NCI-H187 treated with DMSO at 0.1 percent for 48 hours (cell line): ENCODE measurements at places on chromosomes 4 and X.
A peak's percentile ranks its signal among the peaks of the same experiment; 100 is the strongest.

GRCh38 chrX:311156-312129 is 7.2 kb downstream of the GTPBP6 start:
- DNase-seq, result no peak

- no peak for DNase-seq
These were observed 59.6 kb upstream of the GPR174 start for GRCh38 chrX:79084923-79085322.

DNA sequence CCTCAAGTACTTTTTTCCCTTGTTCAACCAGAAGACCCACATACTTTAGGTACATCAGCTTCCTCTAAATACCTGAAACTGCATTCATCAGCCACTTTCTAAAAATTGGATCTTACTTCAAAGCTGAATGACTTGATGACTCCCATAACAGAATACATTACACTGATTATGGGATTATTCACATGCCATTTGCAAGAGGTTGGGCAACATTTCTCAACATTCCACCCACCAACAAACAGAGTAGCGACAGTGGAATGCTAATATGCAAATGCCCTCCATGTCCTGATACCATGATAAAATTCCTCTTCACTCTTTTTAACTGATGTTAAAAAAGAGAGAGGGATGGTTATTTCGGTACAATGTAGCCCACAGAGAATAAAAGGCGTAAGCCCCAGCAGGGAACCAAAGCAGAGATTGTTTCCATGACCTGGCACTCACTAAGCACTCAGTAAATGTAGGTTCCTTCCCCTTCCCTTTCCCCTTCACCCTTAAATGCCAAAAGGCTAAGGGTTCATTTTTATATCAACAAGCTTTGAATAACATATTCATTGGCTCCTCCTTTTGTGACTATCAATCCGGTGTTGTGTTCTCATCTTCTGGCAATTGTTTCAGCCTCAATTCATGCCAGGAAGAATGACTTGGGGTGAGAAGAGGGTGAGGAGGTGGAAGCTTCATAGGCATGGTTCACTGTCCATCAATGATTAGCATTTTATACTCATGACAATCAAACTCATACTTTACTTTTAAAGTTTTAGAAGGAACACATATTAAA is 317.2 kb downstream of the DHX15 start:
- no peak for DNase-seq

- DNase-seq, result peak; percentile 76
These were observed 915.5 kb upstream of the EPHA5 start for GRCh38 chr4:66585767-66586166.

DNA sequence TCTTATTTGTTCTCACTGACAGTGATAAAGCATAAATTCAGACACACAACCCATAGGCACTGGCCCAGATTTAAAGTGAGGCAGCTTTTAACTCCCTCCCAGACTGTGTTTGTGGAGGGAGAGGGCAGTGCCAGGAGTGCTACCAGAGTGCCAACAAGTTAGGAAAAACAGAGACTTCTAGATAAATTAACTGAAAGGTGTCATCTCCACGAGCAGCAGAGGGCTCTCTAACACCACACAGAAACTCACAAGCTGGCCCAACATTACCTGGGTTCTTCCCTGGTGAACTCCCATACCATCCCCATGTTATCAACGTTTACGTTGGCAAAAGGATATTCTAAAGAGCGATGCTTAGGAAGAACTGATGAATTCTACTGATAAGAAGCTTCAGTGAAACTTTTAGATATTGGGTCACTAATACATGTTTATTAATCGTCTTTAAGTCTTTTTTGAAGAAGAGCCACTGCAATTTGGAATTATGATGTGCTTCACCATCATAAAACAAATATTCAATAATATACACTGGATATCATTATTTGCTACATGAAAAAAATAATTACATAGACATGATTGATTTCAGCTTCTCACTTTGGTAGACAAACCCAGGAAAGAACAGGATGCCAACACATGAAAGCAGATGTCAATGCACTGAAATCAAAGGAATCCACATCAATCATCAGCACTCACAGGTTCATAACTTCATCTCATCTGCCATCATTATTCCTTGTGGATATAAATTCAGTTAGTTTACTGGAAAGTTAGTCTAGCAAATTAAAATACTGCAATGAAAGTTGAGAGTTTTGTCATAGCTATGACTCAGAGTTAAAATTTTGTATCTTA is 121.2 kb upstream of the NAP1L5 start:
- DNase-seq, result peak; percentile 54

DNA sequence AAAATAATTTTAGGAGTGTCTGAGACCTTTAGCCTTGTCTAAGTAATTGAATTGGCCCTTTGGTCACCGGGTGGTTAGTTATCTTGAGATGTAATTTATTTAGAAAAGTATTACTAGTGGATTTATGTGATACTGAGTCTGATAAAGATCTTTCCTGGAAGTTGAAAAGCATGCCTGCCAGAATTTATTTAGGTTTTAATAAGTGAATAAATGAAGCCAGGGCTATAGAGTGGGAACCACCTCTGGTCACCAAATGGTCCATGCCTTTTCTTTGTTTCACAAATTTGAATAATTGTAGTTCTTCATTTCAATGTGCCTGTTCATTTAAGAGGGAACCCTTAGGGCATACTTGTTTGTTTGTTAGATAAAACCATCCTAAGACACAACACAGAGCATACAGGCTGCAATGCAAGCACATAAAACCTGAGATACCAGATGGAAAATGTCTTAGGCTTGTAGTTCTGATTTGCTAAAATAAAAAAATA is 627.8 kb downstream of the ADGRL3 start:
- no peak for DNase-seq

- DNase-seq, result no peak
These were observed 76.5 kb downstream of the MED28 start for GRCh38 chr4:17690898-17691297.

DNA sequence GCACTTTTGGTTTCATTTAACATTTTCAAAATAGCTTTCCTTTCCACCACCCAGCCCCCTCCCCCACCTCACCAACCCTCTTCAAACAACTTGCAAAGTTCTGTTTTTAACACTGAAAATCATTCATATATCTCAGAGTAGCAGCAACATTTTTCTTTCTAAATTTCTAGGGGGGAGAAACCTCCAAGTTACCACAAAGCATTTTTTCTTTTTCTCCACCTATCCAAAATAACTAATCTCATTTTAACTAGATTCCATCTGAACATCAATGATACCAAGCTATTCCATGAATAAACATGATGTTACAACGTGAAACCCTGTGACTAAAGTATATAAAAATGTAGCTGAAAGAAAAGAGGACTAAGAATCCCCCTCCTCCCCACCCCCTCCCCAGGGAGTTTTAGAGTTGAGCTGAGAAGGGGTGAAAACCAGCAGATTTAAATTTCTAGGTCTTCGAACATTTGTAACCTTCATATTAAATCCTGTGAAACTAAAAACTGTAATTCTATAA is 5.2 kb downstream of the LDB2 start:
- no peak for DNase-seq

DNA sequence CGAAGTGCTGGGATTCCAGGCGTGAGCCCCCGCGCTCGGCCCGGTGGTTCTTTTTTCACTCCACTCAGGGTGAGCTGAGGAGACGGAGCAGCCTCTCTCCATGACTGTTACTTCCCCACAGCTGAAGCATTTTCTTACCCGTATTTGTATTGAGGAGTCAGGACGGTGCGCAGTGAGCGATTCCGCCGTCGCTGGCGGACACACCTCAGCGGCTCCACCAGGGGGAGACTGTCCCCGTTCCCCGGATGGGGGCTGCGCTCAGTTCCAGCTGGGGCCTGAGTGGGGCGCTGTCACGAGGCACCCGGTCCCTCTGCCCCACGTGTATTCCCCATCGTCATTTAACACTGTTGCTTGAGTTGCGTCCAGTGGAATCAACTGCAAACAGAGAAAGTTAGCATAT is 844.0 kb upstream of the FRG1 start:
- no peak for DNase-seq

DNA sequence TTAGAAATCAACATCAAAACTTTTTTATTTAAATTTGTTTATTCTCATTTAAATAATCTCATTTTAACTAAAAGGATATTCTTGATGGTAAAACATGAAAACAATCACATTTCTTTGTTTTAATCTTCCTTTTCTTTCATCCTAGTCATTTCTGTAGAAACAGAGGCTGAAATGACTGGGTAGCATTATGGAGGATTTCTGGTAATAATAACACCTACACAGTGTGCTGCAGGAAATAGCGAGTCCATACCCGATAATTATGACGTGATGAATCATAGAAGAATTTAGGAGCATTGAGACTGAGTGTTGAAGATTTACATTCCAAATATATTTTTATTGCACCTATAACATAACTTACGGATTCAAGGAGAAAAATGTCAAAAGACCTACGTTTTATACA is 31.4 kb upstream of the BBS12 start:
- no peak for DNase-seq

GRCh38 chrX:124373348-124373747 is 27.0 kb downstream of the SH2D1A start:
- no peak for DNase-seq

GRCh38 chrX:150577174-150577573 is 8.8 kb downstream of the MTM1 start:
- no peak for DNase-seq

DNA sequence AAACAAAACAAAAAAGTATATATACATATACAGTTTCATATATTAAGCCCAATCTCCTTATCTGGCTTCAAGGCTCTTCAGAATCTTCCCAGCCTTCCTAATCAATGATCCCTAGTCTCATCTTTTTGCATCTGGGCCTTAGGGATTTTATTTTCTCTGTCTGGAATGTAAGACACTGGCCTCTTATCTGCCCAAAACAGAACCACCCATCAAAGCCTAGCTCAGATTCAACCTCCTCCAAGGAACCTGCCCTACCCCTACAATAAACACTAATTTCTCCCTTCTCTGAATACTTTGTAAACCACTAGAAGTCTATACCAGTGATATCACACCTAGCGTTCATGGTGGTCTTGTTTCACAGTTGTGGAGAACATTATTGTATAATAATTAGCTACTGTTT is 23.2 kb upstream of the GAB1 start:
- DNase-seq, result no peak

GRCh38 chrX:18146954-18147353 is 73.7 kb downstream of the BEND2 start:
- no peak for DNase-seq

DNA sequence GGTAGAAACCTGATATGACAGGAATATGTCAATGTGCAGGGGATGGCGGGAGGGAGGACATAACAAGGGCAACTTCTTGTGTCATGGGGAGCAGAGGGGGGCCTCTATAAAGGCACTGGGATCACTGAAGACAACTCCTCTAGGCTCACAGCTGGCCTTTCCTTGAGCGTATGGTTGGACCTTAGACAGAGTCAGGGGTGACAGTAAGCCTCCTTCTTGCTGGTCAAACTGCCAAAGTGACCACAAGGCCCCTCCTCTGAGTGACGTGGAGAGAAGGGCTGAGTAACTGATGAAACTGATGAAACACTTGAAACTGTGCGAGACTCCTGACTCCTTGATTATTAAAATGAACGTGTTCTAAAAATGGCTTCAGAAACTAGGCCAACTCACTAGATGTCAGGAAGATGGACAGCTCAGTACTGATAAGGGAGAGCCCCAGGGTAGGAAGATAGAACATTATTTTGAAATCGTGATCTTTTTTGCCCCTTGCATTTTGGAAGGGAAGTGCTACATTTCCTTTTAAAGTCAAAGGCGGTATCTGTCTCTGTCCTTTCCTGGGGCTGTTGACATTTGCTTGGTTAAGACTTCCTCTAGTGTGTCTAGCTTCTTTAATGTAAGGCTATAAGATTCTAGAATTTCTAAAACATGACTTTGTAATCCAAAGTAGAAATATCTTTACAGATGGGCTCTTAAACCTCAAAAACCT is 1.6 kb downstream of the RAB33A start:
- DNase-seq, result no peak

DNA sequence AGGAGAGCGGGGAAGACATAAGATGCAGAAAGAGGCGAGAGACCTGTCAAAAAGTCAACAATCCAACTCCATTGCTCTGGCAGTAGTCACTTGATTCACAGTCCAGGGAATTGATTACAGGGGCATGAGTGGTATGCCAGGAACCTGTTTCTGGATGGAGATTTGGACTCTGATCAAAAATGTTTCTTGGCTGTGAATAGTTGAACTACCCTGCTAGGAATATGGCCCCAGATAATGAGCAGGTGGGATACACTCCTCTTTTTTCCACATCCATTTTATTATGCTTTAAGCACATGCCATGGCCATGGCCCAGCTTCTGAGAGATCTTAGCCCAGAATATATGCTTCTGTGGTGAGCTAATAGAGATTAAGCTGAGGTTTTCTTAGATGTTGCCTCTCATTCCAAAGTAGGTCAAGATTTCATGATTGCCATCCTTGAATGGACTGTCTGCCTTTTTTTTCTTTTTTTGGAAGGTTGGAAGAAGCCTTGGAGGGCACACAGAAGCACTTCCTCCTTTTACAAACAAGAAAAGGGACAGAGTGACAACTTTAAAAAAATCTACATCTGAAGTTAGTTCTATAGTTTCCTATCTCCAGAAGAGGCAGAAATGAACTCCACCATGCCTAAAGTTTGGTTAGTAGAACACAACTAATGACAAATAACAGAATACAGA is 121.9 kb downstream of the KIT start:
- DNase-seq, result no peak

DNA sequence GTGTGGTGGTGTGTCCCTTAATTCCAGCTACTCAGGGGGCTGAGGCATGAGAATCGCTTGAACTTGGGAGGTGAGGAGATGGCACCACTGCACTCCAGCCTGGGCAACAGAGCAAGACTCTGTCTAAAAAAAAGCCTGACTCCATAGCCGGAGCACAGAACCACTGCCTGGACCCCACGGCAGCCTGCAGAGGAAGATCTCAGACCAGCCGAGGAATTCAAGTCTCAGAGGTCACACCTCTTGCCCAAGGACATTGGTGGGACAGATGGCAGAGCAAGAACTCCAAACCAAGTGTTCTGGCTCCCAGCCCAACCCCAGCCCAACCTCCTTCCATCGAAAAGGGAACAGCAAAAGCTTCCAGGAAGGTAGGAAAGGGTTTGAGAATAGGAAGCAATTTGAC is 70.8 kb downstream of the SMIM20 start:
- DNase-seq, result no peak

GRCh38 chrX:115719171-115719570 is 158.2 kb downstream of the PLS3 start:
- no peak for DNase-seq

- DNase-seq, result no peak
These were observed 25.7 kb upstream of the TRPC3 start for GRCh38 chr4:121977251-121978171.

- DNase-seq, result no peak
These were observed 49.0 kb downstream of the AGA start for GRCh38 chr4:177393236-177393635.

DNA sequence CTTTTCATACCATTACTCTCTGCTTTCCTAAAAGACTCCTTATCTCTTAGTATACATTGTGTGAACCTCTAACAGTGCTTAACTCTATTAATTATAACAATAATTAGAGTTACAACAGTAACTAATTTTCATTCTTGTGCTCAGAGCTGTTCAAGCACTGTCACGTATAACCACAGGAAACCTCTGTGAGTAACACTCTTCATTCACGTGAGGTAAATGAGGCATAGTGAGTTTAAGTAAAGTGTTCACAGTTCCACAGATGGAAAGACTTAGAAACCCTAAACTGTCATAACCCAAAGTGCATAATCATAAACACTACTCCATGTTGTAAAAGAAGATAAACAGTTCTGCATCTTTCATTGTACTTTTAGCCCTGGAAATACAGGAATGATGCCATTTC is 222.4 kb downstream of the CCSER1 start:
- DNase-seq, result no peak

- DNase-seq, result no peak
These were observed 780.0 kb upstream of the MAGEB2 start for GRCh38 chrX:29435396-29435795.

GRCh38 chrX:75781611-75782010 is 3.4 kb downstream of the MAGEE2 start:
- no peak for DNase-seq
